Stimulated activated CD8-positive, alpha-beta memory T cell treated with anti-CD3 and anti-CD28 coated beads, Interleukin-2, amount 100 ng/mL, for 1 hour (primary cell): ENCODE measurements at places on chromosomes 2 and 18.

DNA sequence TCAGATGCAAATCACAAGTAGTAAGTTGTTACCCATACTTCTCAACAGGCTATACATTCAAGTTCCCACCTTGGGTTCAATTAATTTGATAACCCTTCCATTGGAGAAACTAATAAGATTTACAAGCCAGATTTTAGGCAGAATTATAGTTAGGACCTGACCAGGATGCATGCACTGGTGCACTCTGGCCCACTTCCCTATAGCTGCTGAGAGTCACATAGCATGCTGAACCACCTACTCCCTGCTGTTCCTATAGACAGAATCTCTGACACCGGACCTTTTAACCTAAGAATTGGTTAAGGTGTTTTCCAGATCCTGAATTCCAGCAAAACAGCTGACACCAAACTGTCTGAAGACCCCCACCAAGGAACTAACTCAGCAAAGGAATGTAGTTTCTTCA lies 26.2 kb downstream of the FAM210A start:
- DNase-seq, result no peak

GRCh38 chr2:235082578-235083338 lies 130.9 kb downstream of the SH3BP4 start:
- DNase-seq, result no peak

DNA sequence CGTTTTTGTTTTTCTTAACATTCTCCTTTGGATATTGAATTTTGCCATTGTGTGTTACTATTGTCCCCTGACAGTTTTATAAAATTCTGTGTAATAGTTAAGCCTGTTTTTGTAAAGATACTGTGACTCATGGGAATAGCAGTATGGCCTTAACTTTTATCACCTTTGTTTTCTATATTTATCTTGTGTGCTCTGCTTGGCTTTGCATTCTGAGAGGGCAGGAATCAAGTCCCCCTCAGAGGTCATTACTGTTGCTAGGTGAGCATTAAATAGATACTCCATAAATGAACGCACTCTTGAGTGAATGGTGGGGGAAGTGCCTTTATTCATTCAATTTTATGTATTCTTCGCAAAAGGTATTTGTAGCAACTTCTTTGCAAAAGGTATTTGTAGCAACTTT lies 160.0 kb downstream of the PHLPP1 start:
- no peak for DNase-seq

- DNase-seq, result no peak
Measured at GRCh38 chr2:129438501-129439057, 540.9 kb upstream of the RAB6C start.

DNA sequence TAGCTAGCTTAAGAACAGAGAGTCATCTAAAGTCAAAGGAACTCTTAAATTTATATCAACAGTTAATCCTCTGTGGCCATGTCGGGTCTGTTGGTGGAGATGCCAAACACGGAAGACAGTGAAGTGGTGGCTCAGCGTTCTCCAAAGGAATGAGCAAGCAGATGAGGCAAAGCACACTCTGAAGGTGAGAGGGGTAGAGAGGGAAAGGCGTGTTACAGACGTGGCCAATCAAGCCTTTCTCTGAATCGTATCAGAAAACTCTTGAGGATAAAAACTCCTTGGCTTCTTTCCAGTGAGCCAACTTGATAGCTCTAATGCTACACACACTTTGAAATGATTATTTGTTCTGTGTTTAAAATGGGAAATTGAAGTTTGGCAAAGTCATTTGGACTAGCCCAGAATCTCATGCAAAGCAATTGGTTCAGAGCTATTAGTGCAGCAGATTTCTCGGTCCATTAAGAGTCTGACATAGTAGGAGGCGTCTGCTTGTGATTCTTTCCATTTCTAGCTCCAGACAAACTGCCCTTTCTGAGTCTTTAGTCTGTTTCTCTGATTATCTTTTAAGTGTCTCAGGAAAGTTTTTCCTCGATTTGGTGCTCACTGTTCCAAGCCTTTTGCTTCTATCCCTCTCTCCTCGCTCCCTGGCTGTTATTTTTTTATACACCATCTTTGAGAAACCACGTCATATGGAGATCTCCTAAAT lies 57.5 kb upstream of the CPO start:
- no peak for DNase-seq

DNA sequence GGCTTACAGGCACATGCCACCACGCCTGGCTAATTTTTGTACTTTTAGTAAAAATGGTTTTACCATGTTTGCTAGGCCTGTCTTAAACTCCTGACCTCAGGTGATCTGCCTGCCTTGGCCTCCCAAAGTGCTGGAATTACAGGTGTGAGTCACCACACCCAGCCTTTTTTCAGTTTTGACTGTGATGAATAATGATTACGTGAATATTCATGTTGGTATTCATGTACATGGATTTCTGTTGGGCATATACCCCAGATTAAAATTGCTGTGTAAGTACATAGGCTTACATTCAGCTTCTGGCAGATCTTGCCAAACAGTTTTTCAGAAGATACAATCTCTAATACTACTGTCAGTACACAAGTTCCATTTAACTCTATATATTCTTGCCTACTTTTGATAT lies 20.9 kb downstream of the SLC39A10 start:
- no peak for DNase-seq

DNA sequence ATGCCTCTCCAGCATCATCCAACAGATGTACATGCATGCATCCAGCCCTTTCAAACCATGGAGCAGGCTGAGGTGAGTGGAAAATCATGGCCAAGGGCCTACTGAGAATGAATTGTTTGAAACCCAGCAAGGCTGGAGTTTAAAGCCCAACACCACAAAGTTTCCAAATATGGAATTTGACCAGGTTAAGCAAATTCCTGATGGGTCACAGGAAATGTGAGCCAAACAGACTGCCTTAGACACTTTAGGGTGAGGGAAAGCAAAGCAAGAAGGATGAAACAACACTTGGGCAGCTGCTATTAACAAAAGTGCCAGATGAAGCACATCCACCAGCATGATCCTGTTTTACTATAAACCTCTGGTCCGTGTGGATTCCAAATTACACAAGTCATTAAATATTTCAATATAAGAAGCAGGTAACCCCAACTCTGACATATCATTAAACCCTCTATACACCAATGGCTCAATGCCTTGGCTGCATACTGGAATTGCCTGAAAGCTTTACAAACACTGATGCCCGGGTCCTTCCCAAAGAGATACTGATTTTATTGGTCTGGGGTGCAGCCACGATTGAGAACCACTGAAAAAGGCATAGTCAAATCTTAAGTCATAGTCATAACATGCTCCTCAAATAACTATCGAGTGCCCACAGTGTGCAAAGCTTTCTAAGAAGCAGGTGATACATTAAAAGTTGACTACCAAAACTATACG lies 9.1 kb downstream of the KLF7 start:
- no peak for DNase-seq

DNA sequence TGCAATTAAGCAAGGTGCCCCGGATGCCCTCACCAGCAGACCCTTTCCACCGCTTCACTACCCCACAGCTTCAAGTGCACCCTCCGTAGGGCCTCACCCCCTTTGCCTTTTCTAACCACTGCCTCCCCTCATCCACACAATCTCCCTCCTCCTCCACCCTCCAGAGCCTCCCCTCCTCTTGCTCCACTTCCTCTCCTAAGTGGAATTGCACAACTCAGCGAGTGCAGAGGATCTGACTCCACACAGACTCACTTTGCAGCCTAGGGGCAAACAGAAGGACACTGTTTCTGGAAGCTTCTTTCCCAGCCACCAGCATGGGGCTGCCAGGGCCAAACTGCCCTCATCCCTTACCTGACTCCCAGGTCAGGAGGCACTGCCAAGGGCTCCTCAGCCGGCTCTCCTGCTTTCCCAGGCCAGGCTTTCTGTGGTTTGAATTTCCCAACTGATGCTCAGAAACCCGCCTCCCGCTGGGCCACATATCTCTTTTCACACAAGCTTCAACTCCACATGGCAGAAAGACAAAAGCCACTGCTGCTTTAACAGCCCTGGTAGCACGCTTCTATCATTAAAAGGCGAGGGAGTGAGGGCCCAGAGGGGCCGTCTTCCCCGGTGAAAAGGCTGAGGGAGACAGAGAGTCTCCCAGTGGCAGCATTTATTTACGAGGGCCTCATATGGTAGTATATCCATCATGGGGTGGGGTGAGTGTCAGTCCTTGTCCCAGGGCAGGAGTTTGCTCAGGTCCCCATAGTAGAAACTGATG lies 74.7 kb upstream of the MGAT4A start:
- no peak for DNase-seq

- DNase-seq, result no peak
Measured at GRCh38 chr2:64718250-64718885, 64.7 kb upstream of the SERTAD2 start.

DNA sequence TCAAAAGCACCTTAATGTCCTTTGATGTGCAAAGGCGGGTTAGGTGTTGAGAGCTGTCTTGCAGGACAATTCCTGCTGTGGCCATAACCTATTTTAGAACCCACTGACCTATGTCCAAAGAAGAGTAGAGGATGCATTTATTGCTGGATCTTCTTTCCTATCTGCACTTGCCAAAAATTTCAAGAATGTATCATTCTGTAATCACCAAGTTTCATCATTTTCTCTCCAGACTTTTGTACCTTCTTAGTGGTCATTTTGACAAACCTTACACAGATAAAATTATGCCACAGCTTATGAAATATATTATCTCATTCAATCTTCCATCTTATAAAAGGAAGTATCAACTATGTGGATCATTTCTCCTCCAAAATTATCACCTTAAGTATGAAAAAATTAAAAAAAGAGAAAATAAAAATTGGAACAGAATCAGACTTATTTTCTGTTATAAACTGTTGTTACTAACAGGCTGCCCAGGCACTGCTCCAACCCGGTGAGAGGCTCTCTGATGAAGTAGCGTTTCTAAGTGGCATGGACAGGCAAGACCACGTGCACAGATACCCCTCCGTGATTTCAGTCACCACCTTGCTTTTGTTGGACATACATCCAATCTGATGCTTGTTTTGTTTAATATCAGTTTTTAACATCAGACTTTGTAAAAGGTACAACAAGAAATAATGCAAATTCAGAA lies 559.9 kb upstream of the ID2 start:
- no peak for DNase-seq

- DNase-seq, result no peak
Measured at GRCh38 chr2:158837645-158838044, 42.5 kb downstream of the DAPL1 start.

DNA sequence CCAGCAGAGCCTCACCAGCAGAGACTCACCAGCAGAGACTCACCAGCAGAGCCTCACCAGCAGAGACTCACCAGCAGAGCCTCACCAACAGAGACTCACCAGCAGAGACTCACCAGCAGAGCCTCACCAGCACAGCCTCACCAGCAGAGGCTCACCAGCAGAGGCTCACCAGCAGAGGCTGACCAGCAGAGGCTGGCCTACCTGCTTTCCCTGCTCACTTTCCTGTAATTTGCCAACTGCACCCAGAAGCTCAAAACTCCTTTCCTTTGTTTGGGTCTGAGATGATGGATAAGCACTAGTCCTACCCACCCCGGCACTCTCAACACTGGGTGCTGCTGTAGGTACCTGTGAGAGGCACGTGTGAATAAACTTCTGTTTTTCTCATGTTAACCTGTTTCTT lies 36.4 kb upstream of the PXDN start:
- no peak for DNase-seq

DNA sequence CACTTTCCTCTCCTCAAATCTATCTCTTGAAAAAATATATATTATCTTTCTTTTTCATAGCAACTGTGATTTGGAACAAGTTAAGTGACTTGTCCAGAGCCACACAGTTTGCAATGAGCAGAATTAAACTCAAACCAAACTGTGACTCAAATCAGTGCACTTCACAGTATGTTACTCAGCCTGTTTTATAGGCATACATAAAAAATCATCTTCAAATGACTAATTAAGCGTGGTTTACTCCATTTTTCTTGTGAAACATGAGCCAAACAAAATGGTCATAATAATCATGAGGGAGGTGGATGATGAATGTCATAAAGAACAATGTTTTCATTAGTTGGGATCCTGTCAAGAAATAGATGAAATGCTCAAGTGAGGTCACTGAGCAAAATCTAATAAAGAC lies 6.1 kb upstream of the CCDC178 start:
- DNase-seq, result no peak

GRCh38 chr2:139790136-139790535 lies 1009.9 kb upstream of the NXPH2 start:
- no peak for DNase-seq

DNA sequence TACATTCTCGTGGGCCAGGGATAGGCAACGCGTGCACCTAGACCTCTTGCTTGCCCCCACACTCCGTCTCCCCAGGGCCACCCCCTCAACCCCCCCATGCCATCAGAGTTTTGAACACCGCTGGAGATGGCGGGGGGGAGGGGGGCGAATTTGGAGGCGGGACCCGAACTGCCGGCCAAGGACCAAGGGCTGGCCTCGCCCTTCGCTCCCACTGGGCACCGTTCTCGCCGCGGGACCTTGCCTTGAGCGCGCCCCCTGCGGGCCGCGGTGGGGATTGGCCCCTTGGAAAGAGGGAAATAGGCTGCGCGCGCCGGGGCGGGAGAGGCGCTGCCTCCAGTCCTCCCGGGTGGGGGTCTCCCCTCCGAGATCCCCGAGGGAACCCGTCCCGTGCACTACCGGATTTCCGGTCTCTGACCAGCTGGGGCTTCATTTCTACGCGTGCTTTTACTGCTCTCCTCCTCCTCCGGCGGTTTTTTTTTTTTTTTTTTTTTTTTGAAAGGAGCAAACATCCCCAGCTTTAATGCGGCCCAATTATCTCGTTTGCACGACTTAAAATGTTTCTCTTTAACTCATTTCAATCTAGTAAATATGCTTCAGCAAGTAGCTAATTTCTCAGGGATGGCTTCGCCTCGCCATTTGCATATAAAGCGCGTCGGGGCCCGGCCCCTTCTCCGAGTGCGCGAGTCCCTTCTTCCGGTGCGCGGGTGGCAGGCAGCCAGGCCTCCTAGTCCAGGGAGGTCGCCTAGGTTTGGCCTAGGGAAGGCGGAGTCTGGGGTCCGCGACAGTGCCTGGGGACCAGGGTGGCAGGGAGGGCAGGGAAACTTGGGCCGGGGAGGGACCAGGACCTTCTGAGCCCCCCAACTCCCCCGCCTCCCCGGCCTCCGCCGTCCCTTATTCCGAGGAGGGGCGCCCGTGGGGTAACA lies 10.0 kb upstream of the GBX2 start:
- DNase-seq, result no peak

DNA sequence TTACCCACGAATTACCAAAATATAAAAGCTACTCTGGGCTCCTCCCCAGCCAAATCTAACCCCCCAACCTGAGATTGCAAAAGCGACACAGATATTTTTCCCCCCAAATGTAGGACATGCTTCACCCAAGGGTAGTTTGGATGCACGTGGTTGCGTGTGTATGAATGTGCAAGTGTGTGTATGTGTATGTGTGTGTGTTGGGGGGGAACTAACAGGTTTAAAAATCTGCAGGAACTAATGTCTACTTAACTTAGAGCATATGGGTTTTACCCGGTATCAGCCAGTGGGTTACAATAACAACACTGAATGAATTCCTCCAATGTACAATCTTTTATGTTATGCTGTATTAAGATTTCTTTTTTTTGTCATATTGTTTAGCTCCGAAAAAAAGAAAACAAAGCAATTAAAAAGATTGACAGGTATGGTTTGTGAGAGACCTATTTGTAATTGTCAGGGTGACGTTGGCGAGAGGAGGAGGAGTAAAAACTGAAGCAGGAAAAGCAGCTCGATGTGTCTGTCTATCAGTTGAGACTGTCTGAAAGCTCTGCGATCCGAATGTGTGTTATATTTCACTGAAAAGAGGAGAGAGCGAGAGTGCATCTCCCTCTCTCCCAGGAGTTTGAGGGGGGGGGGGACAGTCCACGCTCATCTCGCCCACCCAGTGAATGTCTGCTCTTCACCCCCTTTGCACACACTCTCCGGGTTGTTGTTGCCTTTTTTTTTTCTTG lies at the start of gene TSHZ1:
Gene TSHZ1 (plus strand): TSS at position 524 of the 728 bp plus-strand sequence. CDS start 1,080 bp downstream, outside the sequence.
- no peak for DNase-seq
